ENCODE measurements at places on chromosomes 16 and 17.
A peak's percentile ranks its signal among the peaks of the same experiment; 100 is the strongest.

- no peak for DNase-seq
These were observed 1631.0 kb downstream of the CDH8 start for GRCh38 chr16:60405286-60405685.

DNA sequence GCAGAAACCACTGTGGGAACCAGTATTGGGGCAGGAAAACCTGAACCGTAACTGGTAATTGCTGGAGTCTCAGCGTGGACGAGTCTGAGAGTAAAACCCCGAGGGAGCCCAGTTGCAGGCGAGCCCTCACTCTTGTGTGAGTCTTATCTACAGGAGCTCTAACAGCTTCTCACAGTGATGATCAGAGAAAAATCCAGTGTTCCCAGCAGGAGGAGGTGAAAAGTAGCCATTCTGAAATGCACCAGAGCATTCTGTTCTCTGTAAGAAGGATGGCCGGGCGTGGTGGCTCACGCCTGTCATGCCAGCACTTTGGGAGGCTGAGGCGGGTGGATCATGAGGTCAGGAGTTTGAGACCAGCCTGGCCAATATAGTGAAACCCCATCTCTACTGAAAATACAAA lies 161.2 kb downstream of the COPRS start:
- DNase-seq = no peak

DNA sequence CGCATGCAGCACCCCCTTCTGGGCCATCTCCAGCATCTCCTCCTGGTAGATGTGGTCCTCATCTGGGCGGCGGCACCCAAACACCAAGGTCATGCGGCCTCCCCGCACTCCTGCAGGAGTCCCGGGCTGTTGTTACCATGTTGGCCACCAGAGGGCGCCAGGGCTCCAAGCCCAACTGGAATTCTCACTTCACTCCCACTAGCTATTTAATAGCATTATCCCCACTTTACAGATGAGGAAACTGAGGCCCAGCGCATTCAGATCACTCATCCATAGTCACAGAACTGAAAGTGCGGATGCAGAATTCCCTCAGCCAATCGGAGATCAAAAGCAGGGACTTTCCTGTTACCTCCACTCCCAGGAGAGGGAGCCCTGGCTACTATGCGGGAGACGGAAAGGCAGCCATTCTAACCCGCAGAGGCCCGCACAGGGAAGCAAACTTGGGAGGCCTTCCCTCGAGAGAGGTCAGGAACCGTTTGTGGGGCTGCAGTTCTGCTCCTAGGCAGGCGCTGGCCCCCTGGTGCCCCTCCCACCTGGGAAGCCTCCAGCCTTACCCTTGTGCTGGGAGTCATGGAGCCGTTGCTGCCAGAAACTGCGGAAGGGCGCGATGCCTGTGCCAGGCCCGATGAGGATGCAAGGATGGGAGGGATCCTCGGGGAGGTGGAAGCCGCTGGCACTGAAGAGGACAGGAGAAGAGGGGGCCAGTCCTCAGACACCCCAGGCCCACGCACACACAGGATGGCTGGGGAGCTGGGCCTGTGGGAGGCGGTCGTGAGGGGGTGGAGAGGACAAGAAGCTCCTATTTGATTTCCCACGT lies 40.1 kb downstream of the NOS2 start:
- peak; percentile 27 for DNase-seq

GRCh38 chr17:10120749-10121148 lies 77.7 kb downstream of the GAS7 start:
- no peak for DNase-seq

DNA sequence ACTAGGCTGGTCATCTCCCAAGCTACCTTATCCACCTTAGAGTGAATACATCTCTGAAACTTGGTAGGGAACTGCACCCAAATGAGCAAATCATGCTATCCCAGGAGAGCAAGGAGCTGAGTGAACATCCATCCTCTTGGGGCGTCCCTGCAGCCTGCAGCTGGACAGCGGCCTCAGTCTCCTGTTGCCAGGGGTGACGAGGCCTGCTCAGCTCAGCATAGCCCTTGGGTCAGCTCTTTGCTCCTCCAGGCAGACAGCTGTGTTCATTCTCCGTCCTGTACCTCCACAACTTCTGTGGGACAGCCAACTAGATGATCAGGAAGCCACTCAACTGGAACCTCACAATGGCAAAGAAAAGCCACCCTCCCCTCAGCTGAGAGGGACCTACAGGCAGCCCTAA lies 111.9 kb downstream of the SOCS1 start:
- DNase-seq = no peak

GRCh38 chr17:17347956-17348871 lies 45.0 kb downstream of the NT5M start:
- DNase-seq = no peak

GRCh38 chr16:85327731-85328675 lies 215.7 kb upstream of the CIBAR2 start:
- DNase-seq = no peak

DNA sequence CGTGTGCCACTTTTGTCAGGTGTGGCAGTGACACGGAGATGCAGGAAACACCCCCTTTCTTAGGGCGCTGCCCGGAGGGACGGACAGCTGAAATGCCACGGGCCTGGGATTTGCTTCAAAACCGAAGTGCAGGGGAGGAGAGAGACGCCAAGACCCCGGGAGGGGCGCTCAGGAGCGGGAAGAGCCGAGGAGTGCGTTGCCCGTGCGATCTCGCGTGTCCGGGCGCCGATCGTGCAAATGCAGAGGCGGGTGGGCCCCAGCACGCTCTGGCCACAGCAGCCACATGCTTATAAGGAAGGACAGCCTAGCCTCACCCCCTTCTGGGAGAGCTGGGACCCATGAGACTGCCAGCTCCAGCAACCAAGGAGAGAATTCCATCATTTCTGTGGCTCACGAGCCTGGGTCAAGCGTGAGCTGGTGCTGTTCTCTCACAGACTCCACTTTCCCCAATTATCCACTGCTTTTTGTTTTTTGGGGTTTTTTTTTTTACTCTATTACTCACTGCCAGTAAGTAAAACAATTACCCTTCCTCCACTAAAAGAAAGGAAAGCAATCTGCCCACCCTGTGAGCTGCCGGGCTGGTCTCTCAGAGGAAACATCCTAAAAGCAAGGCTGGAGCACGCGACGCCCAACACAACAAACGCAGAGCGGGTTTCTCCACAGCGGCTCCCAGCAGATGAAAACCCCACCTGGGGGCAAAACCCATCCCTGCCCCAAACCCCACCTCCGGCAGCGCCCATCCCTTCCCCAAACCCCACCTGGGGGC lies 27.2 kb upstream of the C16orf95 start:
- no peak for DNase-seq

DNA sequence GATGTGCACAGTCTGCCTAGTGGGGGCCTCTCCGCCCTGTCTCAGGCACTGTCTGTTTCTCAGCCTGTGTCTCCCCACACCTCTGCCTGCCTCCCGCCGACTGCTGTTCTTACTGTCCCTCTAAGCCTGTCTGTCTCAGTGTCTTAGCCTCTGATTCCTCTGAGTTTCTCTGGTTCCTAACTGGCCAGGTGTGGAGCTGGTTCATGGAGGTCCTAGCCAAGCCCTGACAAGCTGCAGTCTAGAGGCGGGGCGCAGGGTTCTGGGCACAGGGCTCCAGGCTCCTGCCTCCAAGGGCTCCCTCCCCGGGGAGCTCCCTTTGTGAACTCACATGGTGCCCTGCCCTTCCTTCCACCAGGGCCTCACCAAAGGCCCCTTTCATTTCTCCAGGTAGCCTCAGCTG lies 19.4 kb downstream of the C17orf100 start:
- DNase-seq = no peak

DNA sequence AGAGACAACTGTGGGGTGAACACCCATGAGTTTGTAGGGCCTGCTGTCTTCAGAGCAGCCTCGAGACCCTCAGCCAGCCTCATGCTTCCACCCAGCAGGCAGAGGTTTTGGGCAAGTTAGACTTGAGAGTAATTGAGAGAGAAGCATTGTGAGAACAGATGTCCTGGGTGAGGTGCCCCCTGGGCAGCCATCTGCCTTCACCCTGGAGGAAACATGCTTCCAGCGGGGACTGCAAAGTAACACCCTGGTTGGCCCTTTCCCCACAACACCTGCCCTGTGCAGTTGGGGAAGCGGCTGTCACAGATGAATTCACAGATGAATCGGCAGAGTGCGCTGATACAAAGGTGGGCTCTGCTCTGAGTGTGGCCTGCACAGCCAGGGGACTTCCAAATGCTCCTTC lies 23.4 kb downstream of the ATPAF2 start:
- DNase-seq = no peak

DNA sequence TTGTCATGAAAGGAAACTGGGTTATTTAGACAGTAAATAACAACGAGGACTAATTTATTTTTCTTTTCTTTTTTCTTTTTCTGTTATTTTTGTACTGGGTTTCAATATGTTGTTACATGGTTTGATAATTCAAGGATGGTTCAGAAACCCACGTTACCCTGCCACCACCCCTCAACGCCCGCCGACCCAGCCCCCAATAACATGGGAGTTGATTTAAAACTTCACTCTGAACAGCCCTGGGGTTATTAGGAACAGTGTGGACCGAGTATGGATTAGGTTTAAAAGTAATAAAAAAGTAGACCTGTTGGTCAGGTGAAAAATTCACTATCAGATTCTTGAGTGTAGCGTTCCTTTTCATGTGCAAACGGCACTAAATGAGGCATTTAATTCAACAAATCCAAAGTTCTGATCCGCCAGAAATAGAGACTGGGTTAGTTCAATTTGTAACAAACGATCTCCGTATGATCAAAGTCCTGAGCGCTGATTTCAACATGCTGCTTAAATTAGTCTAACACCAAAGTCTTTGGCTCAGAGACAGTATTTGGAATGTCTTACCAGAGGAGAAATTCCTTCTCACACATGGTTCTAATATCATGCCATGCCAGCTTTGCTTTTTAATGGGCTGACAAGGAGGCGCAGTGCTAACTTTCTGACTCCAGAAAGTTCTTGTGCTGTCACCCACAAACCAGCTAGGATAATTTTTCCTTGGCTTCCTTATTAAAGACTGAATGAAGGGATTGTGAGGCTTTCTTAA lies 173.1 kb upstream of the IRX3 start:
- no peak for DNase-seq

GRCh38 chr17:65312718-65313377 lies 175.7 kb downstream of the RGS9 start:
- no peak for DNase-seq

GRCh38 chr16:4323071-4323844 lies 7.4 kb downstream of the GLIS2 start:
- DNase-seq = no peak

GRCh38 chr17:50164697-50164988 lies 1.2 kb upstream of the SGCA start:
- DNase-seq = no peak

DNA sequence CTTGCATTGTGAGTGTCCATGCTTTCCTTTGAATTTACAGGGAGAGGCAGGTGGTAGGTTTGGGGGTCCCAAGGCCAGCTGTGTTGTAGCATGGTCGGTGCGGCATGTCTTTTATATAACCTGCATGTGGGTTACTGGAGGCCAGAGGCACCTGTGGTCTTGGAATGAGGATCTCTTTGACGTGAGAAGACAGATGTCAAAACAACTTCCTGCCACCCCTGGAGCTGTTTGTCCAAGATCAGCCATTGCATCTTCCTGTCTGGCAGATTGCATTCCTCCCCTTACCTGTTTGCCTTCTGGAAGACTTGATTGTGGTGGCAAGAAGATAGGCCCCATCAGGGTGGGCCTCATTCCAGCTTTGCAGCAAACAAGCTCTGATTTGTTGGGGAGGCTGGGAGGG lies 175.1 kb downstream of the MSI2 start:
- no peak for DNase-seq

DNA sequence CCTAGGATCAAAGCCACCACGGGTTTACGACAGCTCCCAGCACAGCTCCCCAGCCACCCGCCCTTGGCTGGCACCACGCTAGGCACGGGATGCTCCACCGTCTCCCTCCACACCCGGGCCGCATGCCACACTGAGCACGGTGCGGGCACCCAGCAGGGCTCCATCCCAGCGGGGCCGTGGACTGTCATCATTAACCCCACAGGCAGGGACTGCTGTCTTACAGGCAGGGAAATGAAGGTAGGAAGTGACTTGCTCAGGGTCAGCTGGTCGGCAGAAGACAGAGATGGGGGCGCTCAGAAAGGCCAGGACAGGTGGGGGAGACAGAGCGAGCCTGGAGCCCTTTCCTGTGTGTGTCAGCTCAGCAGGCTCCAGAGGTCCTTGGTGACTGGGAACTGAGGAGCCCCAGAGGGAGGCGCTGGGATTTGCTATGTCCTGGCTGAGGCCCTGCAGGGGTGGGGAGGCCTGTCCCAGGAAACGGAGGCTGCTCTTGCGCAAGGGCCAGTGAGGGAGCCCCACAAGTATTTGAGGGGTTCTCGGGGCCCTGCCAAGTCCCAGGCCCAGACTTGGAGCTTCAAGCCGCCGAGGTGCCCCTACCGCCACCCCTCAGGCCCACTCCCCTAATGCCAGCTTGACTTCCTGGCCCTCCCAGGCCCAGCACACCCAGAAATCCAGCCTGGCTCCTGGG lies 3.2 kb downstream of the UBALD1 start:
- DNase-seq = no peak

DNA sequence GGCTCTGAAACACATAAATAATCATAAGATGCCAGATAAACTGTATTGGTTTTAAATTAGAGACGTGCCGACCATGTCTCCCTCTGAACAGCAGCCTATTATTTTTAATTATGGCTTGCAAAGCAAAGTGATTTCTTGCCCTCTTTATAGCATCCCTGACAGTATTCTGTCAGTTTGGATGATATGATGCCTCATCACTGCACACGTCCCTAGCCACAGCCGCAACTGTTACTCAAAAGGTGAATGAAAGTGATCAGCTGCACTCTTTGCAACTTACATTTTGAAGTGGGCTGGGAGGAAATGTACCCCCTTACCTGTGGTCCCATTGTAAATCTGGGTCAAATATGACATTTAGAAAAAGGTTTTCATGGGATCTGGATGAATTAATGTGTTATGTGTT lies 389.9 kb downstream of the MAF start:
- no peak for DNase-seq

GRCh38 chr17:71845337-71845736 lies 275.5 kb upstream of the SOX9 start:
- DNase-seq = no peak

- no peak for DNase-seq
These were observed 35.3 kb downstream of the NOL11 start for GRCh38 chr17:67753026-67753425.

GRCh38 chr17:81868674-81869220 lies 2.4 kb downstream of the ARHGDIA start:
- DNase-seq = no peak

DNA sequence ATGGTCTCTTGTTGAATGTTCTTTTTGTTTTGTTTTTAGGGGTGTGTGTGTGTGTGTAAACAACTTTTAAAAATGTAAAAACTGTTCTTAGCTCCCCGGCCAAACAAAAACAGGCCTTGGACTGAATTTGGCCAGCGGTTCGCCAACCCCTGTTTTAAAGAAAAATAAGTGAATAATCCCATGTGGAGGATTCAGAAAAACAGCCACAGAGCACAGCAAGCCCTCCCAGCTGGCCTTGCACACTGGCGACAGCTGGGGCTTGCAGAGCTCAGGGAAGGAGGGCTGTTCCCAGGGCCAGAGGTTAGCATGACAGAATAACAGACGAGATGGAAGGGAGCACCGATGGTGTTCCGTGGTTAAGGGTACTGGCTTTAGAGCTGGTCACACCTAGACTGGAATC lies 39.0 kb downstream of the EMP2 start:
- no peak for DNase-seq

GRCh38 chr17:79123988-79124387 lies 49.4 kb downstream of the ENGASE start:
- DNase-seq = no peak
